ENCODE measurements at places on chromosomes 4 and X.

DNA sequence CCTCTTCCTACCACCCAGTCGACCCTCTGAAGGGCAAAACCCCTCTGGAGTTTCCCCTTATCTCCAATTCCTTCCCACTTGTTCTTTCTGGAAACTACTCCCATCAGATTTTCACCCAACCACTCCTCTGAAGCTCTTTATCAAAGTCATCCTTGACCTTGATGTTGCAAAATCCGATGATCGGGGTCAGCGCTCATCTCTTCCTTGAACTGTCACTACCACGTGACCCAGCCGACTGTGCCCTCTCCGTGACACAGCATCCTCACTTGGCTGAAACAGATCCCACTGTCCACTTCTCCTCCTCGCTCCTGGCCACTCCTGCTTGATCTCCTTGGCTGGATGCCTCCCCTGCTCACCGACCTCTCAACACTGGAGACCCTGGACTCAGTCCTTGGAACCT is 1.1 kb downstream of the CFAP99 start:
- no peak for DNase-seq

DNA sequence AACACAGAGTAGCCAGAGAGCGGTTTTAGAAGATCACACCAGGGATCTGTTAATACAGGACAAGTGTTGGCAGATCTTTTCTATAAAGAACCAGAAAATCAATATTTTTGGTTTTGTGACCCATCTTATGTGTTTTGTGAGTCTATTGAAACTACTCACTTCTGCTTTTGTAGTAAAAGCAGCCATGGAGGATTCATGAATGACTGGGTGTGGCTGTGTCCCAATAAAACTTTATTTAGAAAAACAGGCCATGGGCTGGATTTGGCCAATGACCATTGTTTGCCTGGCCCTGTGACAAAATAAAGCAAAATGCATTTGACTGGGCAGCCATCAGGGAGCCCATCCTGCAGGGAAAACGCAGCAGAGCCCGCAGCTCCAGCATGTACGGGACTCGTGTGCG is 99.9 kb upstream of the ADRA2C start:
- no peak for DNase-seq

DNA sequence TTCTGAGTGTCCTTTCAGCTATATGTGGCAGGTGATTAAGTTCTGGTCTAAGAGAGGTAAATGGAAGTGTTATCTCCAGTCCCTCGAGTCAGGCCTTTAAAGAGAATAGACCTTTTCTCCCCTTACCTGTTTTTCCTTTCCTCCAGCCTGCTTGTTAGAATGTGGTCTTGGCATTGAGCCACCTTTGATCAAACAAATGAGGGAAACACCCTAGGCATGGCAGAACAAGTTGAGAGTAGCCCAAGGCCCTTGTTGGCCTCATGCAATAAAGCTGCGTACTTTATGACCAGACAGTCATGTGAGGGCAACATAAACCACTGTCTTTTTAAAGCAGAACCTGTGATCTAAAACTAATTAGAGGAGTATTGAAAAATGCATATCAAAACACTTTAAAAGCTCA is 13.2 kb upstream of the IL13RA2 start:
- DNase-seq = peak; percentile 2

DNA sequence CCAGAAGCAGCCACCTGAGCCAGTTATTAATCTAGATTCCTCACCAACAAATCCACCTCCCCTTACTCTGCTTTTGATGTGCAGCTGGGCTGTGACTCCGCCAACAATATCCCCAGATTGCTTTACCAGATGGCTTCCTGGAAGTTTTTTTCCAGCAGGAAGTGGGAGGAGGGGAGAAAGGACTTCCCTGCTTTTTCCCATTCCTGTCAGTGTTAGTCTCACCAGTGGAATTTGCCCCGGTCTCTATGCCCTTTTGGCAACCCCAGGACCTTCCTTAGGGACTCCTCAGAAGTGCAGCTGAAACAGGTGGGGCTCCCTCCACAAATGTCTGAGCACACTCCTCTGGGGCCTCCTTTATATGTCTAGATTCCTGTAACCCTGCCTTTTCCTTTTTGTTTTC is 465.2 kb upstream of the IGFBP7 start:
- DNase-seq = no peak

GRCh38 chrX:13487731-13488505 is 81.5 kb upstream of the EGFL6 start:
- peak; percentile 59 for DNase-seq

DNA sequence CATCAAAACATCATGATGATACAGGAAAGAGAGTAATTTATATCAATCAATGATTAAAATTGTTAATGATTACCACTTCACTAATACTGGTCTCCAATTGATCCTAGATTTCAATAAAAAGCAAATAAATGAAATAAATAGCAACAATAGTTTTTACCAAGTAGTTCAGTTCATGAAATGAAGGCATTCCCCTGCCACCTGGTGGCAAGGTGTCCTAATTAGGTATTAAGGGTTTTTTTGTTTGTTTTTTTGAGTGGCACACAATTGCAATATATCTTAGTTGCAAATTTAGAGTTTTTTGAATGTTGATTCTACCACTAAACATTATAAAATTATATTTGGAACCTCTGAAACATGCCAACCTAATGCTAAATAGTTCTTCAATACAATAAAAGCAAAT is 157.4 kb upstream of the PDE5A start:
- peak; percentile 1 for DNase-seq

GRCh38 chr4:7519638-7520376 is 85.1 kb upstream of the PSAPL1 start:
- DNase-seq = no peak

GRCh38 chr4:54187148-54187547 is 41.9 kb upstream of the PDGFRA start:
- no peak for DNase-seq

DNA sequence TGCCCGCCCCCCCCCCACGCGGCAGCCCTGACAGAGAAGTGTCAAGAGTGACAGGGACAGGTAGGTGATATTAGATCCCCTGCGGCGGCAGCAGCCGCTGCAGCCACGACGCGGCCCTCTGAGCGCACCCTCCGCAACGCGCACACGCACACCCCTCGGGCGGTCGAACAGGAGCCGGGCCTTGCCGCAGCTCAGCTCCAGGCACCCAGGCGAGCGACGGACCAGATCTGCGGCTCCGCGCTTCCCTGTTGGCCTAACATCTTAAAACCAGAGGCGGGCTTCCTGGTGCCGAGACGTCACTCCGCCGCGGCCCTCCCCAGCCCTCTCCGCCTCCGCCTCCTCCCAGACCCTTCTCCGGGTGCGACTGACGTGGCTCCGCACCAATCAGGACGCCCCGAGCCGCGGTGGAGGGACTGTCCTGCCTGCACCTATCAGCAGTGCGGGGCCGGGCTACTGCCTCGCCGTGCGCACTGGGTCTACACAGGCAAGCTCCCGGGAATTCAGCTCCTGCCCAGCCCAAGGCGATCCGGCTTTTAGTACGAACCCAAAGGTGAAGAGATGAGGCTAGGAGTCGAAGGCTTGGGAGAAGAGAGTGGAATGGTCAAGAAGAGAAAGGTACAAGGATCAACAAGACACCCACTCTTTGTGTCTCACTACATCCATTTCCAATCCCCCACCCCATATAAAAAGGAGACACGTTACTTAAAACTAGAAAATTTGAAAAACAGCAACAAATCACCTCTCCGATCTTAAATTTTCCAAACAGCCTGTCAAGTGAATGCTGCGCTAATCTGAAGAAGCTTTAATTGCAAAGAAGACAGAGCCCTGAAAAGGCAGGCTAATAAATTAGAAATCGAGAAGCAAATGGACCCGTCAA is at the start of gene PITX2:
TSS of gene PITX2 (minus strand) at position 237 of the 877 bp plus-strand sequence. CDS start 617 bp downstream, outside the sequence.
- peak; percentile 90 for DNase-seq

DNA sequence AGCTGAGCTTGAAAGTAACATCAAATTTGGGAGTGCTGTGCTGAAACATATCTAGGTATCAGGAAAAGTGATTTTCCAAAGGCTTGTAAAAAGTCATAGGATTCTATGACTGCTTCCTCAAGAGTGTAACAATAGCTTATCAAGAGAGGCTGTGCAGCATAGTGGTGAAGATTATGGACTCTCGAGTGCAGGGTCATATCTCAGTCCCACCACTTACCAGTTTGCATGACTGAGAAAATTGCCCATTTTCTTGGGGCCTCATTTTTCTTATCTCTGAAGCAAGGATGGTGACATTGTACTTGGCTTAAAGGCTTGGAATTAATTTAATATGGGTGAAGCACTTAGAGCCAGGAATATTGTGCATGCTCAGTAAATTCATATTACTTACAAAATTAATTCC is 57.2 kb downstream of the AFF1 start:
- no peak for DNase-seq

GRCh38 chr4:145945431-145946155 is 7.0 kb upstream of the ZNF827 start:
- no peak for DNase-seq

- DNase-seq = peak; percentile 34
Observed at GRCh38 chrX:38768079-38768478, 33.2 kb upstream of the MID1IP1 start.

DNA sequence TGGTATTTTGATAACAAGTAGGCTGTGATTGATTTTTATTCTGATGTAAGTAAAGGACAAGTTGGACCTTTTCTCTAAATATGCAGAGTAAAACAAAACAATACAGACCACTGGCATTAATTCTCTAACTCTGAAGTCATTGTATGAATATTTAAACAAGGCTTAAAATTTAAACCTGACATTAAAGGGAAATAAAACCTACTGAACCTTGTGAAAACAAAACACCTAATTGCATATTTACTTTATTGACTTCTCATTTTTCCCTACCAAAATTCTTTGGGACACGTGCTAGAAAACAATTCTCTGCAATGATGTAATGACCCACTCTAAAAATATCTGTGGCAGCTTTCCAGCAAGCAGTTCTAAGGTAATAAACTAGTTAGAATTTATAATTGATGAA is 369.7 kb upstream of the TRAM1L1 start:
- DNase-seq = no peak

GRCh38 chrX:109537324-109537665 is 651 bp downstream of the NXT2 start:
- peak; percentile 41 for DNase-seq

GRCh38 chr4:149896432-149896831 is 80.8 kb upstream of the IQCM start:
- DNase-seq = peak; percentile 16

DNA sequence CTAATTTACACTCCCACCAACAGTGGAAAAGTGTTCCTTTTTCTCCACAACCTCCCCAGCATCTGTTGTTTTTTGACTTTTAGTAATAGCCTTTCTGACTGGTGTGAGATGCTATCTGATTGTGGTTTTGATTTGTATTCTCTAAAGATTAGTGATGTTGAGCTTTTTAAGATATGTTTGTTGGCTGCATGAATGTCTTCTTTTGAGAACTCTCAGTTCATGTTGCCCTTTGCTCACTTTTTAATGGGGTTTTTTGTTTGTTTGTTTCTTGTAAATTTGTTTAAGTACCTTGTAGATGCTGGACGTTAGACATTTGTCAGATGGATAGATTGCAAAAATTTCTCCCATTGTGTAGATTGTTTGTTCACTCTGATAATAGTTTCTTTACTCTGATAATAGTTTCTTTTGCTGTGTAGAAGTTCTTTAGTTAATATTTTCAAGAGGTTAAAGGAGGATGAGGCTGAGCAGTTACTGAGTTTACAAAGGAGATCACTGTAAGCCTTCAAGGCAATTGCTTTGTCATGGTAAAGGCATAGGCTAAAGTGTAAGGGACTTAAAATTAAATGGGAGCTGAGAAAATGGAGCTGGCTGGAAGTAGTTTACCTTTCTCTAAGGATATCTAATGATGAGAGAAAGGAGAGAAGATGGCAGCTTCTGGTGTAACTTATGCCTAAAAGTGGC is 323.4 kb downstream of the PCDH7 start:
- DNase-seq = no peak

GRCh38 chr4:35939751-35940150 is 304.6 kb downstream of the ARAP2 start:
- no peak for DNase-seq

GRCh38 chrX:134172588-134173259 is 64.3 kb upstream of the CCDC160 start:
- DNase-seq = no peak

GRCh38 chr4:81424336-81424735 is 47.4 kb downstream of the RASGEF1B start:
- DNase-seq = no peak

DNA sequence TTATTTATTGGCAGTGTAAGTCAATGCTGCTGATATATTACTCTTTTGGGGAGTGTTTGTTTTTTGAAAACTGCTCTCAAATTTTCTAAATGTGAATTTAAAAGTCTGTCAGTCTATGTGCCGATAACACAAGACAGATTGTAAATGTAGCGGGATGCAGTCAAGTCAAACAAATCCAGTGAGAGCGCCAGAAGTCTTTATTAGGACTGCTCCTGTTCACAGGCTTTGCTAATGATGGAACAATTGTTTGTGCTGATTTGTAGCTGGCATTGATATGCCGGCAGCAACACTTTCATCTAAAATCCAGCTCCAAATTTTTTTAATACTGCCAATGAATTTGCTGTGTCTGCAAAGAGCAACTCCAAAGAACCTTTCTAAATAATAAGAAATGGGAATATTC is 78.7 kb upstream of the TET2 start:
- DNase-seq = no peak

DNA sequence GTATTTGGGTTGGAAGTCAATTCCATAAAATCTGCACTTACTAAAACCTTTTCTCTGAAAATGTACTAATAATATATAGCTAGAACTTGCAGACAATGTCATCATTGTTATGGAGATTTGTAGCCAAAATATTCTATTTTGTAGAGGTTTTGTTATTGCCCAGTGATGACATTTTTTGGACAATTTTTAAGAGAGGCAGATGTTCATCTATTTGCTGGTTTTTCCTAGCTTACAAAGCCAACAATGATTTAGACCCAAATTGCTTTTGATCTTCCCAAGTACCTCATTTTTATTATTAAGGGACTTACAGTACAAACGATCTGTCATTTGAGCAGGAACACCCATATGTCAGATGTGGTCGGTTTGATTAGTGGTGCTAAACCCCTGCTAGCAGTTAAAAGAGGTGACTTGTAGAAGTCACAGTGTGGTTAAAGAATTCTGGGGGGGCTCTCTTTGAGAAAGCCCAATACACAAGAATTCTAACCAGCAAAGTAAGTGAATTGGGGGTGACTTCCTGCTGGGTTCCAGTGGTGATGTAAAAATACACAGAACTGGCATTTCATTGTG is 136.2 kb downstream of the KIT start:
- peak; percentile 69 for DNase-seq

- DNase-seq = no peak
Observed at GRCh38 chr4:165326831-165327210, 648 bp upstream of the MSMO1 start.

- DNase-seq = no peak
Observed at GRCh38 chr4:121253961-121254360, 89.8 kb upstream of the TNIP3 start.
